ENCODE measurements at places on chromosomes 4 and X.

DNA sequence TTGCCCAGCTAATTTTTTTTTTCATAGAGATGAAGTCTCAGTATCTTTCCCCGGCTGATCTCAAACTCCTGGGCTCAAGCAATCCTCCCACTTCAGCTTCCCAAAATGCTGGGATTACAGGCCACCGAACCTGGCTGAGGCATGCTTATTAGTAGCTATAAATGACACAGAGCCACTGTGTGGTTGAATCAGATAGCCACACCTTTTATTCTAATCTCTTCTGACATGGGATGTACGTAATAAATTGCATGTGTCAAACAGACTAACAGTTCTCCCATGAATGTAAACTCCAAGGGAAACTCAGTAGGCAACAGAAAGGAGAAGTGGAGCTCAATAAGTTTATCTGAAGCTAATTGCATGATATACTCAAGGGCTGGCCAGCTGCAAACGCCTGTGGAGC lies 139.8 kb upstream of the VCX3A start:
- no peak for DNase-seq

DNA sequence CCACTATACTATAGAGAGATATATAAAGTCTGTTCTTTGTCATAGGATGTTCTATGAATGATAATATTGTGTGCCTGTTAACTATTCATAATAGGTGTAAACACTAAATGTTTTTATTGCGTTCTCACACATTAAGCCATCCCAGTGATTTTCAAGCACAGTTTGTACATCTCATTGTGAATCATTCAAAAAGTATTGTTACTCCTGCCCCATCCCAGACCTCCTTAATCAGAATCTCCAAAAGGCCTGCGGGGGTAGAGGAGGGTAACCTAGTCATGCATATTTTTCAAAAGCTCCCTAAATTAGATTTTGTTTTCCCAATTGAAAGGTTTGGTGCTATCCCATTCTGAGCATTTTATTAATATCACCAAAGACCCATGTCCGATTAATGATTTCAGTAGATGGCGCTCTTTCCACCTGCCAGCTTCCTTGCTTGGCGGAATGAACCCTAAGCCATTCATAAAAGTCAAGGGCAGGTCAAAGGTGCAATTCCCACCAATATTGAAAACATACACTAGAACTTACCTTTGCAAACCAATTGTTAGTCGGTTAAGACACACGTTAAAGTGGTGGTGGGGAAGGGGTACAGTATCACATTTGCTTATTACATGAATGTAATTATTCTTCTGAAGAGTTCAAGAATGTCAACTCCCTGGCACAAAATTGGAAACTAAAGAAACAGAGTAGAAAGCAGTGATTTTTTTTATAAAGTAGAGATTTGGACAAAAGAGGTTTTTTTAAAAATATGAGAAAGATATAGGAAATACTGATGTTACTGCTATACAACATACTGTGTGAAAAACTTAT lies 5.8 kb upstream of the TET2 start:
- peak; percentile 35 for DNase-seq

DNA sequence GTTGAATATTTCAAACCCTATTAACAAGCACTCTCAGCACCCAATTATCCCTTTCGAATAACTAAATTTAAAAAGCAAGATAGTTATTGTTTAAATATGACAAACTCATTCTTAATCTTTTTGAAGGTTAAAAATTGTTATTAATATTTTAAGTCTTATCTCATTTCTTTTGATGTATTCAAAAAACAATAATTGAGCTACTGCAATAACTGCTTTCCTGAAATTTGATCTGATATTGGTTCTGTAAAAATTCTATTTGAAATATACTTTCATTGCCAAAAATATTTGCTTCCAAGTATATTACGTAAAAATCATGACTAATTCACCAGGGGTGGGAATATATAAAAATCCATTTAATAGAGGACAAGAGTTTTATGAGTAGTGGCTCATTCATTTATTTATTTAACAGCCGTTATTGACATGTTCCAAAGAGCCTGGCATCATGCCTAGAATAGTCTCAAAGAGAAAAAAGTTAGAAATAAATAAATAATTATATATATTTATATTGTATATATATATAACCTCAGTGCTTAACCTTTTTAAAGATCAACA lies 34.4 kb downstream of the GLRA3 start:
- no peak for DNase-seq

DNA sequence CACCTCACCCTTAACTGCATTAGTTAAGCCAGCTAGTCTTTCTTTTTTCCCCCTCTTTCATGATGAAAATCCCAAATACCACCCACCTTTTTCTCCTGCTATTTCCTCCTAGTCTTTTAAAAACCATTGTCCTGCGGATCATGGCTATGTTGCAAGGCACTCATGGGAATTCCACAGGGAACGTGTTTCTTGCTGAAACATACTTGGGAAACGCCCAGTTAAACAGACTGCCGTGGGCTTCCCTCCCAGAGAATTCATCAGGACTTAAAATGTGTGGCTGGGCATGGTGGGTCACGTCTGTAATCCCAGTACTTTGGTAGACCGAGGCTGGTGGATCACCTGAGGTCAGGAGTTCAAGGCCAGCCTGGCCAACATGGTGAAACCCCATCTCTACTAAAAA lies 32.2 kb downstream of the XG start:
- DNase-seq = no peak

DNA sequence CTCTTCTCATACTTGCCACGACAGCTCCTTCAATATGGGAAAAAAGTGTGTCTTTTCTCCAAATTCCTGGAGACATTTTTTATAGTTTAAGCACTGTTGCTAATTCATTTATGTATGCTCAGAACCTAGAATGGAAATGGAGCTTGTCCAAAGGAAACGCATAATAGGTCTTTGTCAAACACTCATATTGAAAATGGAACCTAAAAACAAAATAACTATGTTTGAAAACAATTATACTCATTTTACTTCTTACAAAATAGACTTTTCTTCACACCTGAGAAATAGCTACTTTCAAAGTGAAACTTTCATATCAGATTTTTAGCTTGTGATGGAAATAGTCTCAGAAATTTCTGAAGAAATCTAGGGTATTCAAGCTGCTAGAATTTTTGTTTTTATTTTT lies 529.7 kb upstream of the BOD1L1 start:
- no peak for DNase-seq

DNA sequence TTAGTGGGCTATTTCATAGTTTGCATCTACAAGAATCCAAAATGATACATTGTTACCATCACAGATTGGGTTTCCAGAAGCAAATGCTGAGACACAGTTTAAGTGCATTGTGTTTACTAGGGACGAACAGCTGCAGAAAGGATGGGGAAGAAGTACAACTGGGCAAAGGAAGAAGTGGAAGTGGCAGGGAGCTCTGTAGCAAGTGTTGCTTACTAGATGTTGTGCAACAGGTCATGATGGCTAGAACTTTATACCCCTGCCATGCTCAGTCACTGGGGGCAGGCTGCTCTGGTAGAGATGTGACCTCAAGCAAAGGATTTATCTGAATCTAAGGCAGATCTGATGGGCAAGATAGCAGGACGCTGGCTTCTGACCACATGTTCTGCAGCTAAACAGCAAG lies 76.1 kb upstream of the EMCN start:
- no peak for DNase-seq

GRCh38 chr4:183175631-183176232 lies 76.7 kb downstream of the WWC2 start:
- DNase-seq = peak; percentile 80

DNA sequence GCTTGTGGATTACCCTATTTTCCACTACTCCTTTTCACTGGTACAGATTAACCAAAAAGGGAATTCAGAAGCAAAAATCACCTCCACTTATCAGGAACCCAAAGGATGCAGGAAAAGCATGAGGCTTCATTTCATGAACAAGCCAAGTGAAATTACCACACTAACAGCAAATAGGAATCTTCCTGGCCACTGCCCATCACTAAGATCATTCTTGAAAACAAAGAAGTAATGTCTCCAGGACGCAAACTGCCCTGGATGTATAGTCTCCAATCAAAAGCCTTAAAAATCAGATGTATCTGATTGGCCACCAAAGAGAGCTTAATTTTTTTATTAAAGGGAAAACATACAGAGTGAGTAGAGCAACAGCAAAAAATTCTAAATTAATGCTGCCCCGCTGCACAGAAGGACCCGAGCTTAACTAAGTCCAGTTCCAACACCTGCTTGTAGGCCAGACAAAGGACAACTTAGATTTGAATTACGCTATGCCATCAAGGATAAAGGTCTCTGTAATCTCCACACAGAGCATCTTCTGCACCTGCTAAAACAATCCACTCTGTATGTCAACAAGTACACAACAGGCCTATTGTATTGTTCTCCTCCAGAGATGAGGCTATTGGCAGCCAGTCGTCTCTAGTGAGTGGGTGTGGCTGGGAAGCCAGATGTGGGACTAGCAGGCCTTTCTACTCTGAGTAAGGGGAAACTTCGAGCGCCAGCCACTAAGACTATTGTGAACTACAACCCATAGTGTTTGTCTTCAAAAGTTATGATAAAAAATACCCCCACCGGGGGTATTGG lies 12.4 kb downstream of the ZDHHC9 start:
- DNase-seq = no peak

DNA sequence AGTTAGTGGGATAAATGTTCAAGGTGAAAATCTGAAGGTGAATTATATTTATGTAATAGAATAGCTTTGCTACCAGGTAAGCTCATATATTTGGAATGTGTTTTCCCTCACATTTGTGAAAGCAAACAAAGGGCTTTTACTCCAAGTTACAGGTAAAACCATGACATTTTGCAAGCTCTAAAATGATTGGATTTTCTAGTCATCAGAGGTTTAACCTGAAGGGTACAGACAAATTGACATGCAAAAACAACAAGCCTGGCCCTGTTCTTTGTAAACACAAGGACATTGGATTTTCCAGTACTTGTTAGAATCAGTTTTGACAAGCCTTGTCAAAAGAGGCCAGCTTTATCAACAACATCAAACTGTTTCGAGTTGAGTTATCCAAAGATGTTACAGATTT lies 51.7 kb downstream of the ZFX start:
- no peak for DNase-seq

DNA sequence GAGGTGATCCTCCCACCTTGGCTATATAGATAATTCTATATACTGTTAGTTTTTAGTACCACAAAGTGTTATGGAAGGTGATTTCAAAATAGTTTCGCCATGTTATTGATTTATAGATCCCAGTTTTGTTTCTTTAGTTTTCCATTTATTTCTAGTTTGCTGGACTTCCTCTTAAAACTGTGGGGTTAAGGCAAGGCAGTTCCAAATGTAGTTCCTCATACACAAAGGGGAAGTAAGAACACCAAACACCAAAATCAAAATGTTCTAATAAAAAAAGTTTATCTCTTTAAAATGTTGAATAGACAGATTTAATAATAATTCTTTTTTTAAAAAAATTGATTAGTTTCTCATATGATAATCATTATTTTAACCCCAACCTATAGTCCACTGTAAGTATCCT lies 6.8 kb upstream of the CISD2 start:
- DNase-seq = no peak

DNA sequence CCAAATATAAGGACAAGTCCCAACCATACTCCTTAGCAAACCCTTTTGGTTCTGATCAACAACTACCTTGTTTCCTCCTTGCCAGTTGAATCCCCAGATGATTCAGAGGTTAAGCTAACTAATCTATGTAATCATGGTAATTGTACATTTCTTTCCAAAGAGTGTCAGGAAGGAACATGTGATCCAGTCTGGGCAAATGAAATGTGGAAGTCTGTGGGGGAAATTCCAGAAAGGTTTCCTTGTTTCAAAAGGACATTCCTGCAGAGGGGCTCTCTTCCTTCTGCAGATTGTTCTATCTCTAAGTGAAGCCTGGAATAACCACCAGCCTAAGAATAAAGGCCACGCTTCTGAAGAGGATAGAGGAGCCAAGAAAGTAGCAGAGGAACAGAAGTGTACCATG lies 7.0 kb downstream of the PRSS12 start:
- DNase-seq = no peak

DNA sequence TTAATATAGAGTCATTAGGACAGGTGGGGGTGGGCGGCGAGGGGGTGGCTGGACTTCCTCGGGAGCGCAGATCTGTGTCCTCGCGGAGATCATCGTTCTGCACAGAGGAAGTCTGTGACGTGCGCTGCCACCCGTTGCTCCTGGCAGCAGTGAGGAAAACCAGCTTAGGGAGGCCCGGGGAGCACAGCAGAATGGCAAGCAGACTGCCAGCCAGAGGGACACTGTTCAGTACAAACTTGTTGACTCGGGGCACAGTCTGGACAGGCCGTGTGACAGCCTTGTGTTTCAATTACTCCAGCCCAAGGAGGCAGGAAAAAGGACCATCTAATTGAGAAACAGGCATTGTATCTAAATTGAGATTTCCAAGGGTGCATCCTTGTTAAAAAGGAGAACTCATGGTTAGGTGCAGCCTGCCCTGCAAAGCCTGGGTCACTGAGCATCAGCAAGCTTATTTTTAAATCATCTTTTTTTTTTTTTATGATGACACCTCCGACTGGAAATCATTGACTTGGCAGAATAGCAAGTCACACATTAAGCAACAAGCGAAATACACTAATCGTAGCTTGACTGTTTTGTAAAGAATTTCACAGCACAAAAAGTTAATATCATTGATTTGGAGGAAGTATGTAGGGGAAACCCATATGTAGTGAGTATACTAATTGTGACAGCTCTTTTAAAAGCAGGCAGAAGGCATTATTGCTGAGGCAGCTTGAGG lies 512.0 kb upstream of the FAT1 start:
- no peak for DNase-seq

GRCh38 chr4:138909587-138909986 lies 106.0 kb upstream of the NOCT start:
- no peak for DNase-seq

DNA sequence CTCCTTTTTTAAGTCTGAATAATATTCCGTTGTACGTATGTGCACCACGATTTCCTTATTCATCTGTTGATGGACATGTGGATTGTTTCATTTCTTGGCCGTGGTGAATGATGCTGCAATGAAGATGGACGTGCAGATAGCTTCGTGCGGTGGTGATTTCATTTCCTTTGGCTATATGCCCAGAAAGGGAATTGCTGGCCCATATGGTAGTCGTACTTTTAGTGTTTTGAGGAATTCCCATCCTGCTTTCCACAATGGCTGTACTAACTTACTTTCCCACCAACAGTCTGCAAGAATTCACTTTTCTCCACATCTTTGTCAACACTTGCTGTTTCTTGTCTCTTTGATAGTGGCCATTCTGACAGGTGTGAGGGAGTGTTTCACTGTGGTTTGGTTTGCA lies 12.8 kb downstream of the ZFP42 start:
- peak; percentile 87 for DNase-seq

DNA sequence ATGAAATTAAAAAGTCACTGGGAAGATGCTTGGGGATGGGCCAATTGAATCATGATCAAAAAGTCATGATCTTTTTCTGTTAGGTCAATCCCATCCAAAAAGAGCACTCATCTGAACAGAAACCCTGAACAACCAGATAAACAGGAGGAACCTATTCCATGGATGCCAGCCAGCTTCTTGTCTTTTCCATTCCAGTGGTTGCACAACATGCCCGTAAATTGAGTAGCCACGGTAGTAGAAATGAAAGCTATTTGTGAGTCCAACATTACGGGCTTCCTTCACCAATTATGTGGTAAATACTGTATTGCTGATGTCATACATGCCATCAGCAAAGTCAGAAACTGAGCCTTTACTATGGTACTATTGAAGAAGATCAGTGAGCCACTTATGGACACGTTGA lies 982.4 kb upstream of the HS3ST1 start:
- no peak for DNase-seq

GRCh38 chrX:133638285-133638684 lies 223.0 kb upstream of the GPC4 start:
- peak; percentile 64 for DNase-seq
